ENCODE measurements at places on chromosomes 7 and 10.

- DNase-seq, result no peak
These were observed 78.5 kb upstream of the CTTNBP2 start for GRCh38 chr7:117951691-117952280.

- no peak for DNase-seq
These were observed 184.1 kb downstream of the RELN start for GRCh38 chr7:103805346-103805745.

- DNase-seq, result no peak
These were observed 84.5 kb downstream of the CARD11 start for GRCh38 chr7:2959103-2959680.

DNA sequence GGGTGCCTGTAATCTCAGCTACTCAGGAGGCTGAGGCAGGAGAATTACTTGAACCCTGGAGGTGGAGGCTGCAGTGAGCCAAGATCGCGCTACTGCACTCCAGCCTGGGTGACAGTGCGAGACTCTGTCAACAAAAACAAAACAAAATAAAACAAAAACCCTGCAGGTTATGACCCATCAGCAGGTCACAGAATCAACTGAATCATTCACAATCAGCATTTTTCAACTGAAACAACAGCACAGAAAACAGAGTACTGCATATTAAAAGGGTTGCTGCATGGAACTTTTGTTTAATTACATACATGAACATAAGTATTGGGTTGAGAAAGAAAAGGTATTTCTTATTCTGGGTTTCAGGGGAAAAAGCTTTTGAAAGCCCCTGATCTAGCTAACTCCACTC is 77.6 kb downstream of the KCNMA1 start:
- no peak for DNase-seq

GRCh38 chr7:38199782-38200181 is 21.7 kb downstream of the STARD3NL start:
- DNase-seq, result no peak

GRCh38 chr7:104794154-104794553 is 219.9 kb upstream of the KMT2E start:
- no peak for DNase-seq

GRCh38 chr7:86708031-86708680 is 64.4 kb downstream of the GRM3 start:
- DNase-seq, result no peak

- DNase-seq, result no peak
These were observed 89.1 kb downstream of the NEUROD6 start for GRCh38 chr7:31251441-31251840.

GRCh38 chr10:130809761-130810515 is 501.6 kb downstream of the TCERG1L start:
- no peak for DNase-seq

DNA sequence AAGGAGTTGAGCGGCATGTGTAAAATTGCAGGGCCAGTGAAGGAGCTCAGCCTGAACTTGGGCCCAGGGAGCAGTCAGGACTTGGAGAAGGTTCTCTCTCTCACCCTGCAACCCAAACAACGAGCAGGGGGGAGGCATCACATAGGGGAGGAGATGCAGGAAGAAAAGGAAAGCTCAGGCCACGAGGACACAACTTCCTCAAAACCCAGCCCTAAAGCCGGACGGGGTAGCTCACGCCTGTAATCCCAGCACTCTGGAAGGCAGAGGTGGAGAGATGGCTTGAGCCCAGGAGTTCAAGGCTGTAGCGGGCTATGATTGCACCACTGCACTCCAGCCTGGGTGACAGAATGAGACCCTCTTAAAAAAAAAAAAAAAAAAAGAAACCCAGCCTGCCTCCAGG is 629.1 kb downstream of the PARD3 start:
- no peak for DNase-seq

DNA sequence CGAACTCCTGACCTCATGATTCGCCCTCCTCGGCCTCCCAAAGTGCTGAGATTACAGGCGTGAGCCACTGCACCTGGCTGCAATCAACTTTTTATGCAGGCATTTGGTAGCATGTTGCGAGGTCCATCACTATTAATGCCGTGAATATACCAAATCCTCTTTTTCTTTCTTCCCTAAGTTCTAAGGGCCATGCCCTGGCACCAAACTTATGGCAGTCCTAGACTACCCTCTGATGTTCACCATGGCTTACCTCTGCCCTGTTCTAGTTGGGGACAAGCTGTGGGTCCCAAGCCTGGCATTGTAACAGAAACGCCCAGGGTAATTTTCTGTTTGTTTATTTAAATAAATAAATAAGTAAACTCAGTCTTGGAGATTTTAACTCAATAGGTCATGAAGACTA is 13.3 kb downstream of the PRSS2 start:
- no peak for DNase-seq

- DNase-seq, result no peak
These were observed 94.5 kb downstream of the OR13A1 start for GRCh38 chr10:45220931-45221330.

- DNase-seq, result no peak
These were observed 916 bp downstream of the LAMB1 start for GRCh38 chr7:108001764-108002725.

DNA sequence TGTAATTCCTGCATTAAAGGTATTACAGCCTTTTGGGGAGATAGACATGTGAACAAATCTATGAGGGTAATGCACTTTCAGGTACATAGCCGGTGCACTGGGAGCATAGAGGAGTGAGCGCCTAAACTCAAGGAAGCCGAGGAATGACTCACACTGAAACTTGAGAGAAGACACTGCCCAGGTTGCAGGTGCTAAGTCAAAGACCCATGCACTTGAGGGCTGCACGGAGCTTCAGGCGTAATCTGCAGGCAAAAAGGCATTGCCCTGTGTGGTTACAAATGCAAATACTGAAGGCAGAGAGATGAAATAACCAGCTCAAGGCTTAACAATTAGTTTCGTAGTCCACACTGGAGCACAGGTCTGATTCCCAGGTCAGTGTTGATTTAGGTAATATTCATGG is 51.0 kb upstream of the OSBPL3 start:
- DNase-seq, result no peak

GRCh38 chr10:35352512-35352911 is 16.2 kb downstream of the CCNY start:
- no peak for DNase-seq

DNA sequence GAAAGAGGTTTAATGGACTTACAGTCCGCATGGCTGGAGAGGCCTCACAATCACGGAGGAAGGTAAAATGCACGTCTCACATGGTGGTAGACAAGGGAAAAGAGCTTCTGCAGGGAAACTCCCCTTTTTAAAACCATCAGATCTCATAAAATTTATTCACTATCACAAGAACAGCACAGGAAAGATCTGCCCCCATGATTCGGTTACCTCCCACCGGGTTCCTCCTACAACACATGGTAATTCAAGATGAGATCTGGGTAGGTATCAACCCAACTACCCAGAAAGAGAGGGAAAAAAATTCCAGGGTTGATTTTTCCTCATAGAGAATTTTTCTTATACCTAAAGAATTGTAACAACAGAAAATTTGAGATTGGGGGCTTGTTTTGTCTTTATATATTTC is 13.9 kb downstream of the RAPGEF5 start:
- no peak for DNase-seq

- DNase-seq, result peak; percentile 23
These were observed 41.8 kb upstream of the LRRC18 start for GRCh38 chr10:48981310-48981907.

DNA sequence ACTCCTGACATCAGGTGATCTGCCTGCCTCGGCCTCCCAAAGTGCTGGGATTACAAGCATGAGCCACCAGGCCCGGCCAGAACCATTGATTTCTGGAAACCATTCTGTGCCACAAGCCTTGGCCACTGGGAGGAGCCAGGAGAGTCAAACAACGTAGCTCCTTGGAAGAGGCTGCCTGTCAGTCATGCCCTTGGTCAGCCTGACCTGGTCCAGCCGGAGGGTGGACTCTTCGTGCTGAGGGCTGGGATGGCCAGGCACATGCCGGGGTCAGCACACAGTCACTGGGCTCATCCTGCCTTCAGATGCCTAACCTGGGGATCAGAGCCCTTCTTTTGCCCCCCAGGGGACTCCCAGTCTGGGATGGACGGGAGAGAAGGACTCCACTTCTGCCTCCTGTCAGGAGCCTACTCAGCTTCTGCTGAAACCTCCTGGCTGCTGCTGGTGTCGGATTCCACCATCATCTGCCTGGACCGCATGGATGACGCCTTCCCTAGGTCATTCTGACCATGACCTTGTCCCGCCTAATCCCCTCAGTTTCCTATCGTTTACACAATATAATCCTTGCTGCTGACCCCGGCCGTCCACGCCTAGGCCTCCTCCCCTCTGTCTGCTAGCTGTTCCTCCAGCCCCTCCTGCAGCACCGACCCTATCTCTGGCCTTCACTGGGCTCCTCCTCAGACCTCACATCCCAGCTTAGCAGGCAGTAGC is 30.4 kb downstream of the TMEM270 start:
- no peak for DNase-seq

GRCh38 chr7:42976371-42976770 is 44.2 kb downstream of the MRPL32 start:
- no peak for DNase-seq

GRCh38 chr10:80411681-80412220 is 3.4 kb downstream of the PRXL2A start:
- DNase-seq, result no peak

- DNase-seq, result no peak
These were observed 80.1 kb downstream of the SEC61G start for GRCh38 chr7:54678763-54679489.

DNA sequence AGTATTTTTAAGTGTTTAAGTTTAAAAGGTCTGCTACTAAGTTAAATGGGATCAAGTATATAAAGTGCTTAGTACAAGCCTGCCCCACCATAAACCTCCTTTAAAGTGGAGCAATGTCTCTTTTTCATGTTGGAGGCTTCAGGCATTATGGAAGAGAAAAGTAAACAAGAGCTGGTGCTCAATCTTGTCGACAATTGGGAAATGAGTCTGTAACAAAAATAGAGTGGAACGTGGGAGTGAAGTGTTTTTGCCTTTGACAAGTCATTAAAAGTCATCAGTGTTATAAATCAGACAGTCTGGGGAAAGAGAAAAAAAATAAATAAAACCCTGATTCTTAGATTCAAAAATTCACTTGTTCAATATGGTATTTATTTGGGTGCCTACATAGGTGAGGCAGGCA is 44.7 kb downstream of the DNAJC12 start:
- DNase-seq, result no peak

- DNase-seq, result no peak
These were observed 48.3 kb downstream of the ADCYAP1R1 start for GRCh38 chr7:31100445-31100844.

GRCh38 chr7:22611758-22612079 is 111.7 kb upstream of the STEAP1B start:
- DNase-seq, result no peak

DNA sequence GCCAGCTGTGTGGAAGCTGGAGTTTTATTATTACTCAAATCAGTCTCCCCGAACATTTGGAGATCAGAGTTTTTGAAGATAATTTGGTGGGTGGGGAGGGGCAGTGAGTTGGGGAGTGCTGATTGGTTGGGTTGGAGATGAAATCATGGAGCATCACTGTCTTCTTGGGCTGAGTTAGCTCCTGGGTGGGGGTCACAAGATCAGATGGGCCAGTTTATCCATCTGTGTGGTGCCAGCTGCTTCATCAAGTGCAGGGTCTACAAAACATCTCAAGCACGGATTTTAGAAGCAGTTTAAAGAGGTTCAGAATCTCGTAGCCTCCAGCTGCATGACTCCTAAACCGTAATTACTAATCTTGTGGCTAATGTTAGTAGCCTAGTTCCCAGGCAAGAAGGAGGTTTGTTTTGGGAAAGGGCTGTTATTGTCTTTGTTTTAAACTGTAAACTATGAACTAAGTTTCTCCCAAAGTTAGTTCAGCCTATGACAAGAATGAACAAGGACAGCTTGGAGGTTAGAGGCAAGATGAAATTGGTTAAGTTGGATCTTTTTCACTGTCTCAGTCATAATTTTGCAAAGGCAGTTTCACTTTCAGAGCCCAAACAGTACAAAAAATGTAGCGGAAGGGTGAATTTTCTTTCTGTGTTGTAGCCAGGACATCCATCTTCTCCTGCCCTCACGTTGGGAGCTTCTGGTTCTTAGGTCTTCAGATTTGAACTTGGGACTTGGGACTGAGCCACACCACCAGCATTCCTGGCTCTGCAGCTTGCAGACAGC is 43.1 kb downstream of the KLF6 start:
- DNase-seq, result no peak

- peak; percentile 36 for DNase-seq
These were observed 52.5 kb downstream of the PRF1 start for GRCh38 chr10:70549962-70550458.

DNA sequence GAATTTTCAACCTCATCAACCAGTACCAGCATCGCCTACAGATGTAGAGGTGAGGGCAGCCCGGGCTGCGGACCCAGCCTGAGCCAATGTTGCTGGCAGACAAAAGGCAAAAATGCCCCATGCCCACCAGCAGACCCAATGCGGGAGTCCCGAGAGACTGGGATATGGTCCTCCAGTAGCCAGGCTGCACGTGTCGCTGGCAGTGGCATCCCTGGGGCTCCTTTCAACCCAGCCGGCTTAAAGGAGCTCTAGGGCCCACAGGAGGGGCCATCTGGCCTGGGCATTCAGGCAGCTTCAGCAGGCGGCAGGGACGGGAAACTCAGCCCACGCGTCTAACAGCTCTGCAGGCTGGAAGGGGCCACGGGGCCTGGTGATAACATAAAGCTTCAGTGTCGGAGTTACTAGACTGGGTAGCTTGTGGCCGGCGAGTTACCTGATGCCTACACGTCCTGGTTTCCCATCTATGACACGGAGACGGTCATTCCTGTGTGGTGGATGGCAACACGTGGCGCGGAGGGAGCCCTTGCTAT is 70.7 kb downstream of the PROSER2 start:
- DNase-seq, result no peak

DNA sequence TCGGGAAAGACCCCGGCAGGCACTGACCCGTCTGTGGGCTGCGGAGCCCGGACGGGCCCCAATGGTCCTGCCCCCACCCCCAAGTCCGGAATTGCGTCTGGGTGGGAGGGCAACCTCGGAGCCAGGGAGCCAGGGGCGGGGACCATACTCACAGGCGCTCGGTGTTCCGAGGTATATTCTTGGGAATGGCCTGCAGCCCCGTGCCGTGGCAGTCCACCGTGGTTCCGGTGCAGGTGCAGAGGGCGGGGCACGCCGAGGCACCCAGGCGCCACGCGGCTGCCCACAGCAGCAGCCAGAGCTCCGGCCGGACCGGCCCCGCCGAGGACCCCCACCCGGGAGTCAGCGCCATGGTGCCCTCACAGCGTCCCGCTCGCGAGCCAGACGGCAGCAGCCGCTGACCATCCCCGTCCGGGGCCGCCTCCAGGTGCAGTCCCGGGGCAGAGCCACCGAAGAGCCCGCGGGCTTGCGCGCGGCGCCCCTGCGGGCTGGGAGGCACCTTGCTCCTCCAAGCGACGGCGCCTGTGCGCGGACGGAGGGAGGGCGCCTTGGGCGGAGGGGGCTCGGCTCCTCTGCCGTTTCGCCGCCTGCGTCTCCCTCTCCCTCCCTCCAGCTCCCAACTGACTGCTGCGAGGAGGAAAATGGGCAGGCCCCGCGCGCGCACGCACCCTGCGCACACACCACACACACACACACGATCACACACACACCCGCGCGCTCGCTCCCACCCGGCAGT is at the start of gene SLIT1:
TSS of gene SLIT1 (minus strand) at position 634 of the 733 bp plus-strand sequence. CDS start at position 349, 285 bp downstream.
- DNase-seq, result no peak

GRCh38 chr10:36779238-36779846 is 346.1 kb upstream of the ANKRD30A start:
- no peak for DNase-seq

GRCh38 chr7:112970771-112971170 is 115.9 kb downstream of the GPR85 start:
- no peak for DNase-seq

- no peak for DNase-seq
These were observed 28.5 kb upstream of the CXCL12 start for GRCh38 chr10:44413416-44413815.

Measured in prostate gland (tissue), 2 donors.